ENCODE measurements at places on chromosomes 3 and 15.

GRCh38 chr3:100333970-100334487, 528 bp upstream of the NIT2 start:
- DNase-seq: no peak

DNA sequence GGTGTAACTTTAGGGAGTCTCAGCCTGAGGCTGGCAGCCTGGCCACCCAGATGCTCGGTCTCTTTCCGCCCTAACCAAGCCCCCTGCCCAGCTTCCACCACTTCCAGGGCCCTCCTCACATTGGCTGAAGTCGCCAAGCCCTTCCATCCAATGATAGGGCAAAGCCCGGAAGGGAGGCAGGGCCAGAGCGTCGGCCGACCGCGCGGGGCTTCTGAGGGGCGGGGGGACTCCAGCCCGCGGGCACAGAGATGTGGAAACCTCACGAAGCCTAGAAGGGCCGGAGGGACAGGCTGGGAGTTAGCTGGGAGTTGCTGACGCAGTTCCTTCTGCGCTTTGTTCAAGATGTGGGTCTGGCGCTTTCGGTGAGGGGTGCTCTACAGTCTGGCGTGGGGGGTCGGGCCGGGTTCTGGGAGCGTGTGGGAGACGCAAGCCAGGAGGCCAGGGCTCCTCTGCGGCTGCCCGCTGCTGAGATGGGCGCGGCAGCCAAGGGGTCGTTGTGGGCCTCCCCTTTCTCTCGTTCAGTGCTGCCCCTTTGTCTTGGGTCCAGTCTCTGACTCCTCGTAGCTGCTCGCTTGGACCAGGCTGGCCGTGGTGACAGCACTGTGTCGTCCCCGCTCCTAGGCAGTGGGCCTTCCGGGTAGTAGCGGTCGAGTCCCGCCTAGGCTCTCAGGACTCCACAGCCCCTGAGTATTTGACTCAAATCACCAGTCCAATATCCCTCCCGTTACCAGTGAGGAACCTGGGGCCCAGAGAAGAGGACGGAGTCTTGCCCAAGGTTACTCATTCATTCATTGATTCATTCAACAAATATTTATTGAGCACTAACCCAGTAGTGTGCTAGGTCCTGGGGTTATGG, at the start of gene ZNF660:
TSS of gene ZNF660 (plus strand) at position 319 of the 856 bp plus-strand sequence. CDS start 9,230 bp downstream, outside the sequence.
- no peak for DNase-seq

- no peak for DNase-seq
Observed at GRCh38 chr3:101950985-101951733, 101.8 kb downstream of the NFKBIZ start.

GRCh38 chr15:69154078-69154477, 6.4 kb upstream of the GLCE start:
- no peak for DNase-seq

DNA sequence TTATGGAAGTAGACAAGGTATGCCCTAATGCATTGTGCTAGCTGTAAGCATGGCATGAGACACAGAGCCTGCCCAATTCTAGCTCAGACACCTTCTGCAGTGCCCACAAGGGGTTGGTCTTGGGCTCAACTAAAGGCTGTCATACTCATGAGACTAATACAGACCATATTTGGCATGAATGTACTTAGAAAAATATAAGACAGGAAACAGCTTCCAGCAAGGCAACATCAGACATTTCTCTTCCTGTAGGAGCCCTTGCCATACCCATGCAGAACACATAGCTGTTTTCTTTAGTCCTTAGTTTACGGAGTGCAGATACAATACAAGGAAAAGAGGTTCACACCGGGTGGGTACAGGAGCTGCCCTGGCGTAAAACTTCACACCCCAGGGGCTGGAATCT, 30.5 kb upstream of the NR1I2 start:
- DNase-seq: no peak

DNA sequence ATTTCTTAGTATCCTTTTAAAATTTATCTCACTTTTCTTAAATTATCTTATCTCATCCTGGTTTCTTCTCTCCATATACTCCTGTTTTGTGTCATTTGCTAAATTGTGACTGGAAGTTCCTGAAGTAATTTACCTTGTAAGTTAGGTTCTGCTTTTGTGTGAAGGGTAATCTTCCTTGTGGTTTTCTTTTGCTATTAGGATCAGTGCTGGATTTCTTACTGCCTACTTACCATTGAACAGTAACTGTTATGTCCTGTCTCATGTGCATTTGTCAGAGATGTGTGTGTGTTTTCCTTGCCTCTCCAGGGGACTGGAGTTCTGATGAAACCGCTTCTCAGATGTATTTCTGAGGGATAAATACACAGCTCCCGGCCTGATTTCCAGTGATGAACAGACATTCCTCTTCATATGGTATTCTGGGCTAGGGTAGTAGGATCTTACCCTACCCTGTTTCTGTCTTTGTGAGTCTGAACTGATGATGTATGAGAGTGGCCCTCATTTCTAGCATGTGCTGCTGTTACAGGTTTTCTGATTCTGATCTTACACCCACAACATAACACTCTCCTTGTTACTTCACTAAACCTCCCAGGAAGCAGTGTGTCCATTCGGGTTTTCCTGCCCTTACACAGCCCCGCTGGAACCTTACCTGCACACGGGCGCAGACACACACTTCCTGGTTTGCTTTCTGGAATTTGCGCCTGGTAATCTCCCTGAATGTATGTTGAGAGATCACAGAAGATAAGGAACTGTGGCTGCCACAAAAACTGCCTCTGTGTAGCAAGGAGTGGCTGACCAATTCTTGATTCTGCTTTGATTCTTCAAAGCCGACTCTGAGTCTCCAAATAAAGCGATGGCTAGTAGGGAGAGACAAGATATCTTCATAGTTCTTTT, 14.7 kb downstream of the PAK2 start:
- no peak for DNase-seq

- DNase-seq: no peak
Observed at GRCh38 chr3:55226696-55227095, 260.4 kb downstream of the WNT5A start.

GRCh38 chr3:8197384-8197783, 304.2 kb upstream of the LMCD1 start:
- no peak for DNase-seq

GRCh38 chr3:177481329-177481728, 284.0 kb upstream of the TBL1XR1 start:
- peak; percentile 45 for DNase-seq

- no peak for DNase-seq
Observed at GRCh38 chr3:107956991-107957900, 133.6 kb downstream of the CD47 start.

DNA sequence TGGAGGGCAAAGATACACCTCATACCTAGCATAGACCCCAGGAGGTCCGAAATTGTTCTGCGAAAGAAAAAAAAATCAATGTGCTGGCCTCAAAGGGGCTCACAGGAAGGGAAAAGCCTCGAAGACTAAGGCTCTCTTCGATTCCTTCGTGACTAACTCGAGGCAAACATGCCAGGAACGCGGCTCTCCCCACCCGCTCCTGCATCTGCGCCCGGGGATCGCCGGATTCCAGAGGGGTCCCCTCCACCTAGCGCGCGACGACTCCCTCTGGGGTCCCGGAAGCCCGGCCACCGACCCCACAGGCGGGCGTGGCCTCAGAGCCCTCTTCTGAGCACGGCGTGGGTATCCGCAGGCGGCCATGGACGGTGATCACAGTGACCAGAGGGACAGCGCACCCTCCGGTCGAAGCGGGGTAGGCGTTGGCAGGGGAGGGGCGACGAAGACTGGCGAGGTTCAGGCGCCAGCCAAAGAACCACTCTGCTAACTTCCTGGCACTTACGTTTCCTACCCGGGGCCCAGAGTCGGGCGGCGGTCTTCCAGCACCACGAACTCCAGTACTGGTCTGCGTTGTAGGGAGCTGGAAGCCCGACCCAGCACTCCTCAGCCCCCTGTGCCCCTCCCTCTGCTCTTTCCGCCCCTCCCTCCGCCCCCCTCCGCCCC, 515 bp upstream of the EIF3J start:
- peak; percentile 89 for DNase-seq

- DNase-seq: peak; percentile 42
Observed at GRCh38 chr15:45187894-45188830, at the start of gene SHF. SHF (minus strand) TSS chr15:45187966; CDS start chr15:45187951, 15 bp downstream.

DNA sequence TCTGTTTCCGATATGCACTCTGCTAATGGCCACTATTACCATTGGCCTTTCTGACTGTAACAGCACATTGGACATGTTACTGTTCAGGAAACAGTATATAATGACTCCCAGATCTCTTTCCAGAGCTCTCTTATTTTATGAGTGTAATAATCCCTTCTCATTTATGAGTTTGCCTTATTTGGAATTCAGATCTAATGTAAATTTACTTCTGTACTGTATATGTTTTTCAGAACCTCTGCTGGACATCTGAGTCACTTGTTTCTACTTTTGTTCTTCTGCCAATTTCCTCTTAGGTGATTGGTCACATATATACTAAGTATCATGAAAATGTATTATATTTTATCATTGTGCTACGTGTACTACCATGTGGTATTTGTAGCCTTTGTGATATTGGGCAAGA, 30.5 kb downstream of the RSRC1 start:
- DNase-seq: no peak

GRCh38 chr15:90419206-90419605, 31.2 kb downstream of the IQGAP1 start:
- DNase-seq: no peak

DNA sequence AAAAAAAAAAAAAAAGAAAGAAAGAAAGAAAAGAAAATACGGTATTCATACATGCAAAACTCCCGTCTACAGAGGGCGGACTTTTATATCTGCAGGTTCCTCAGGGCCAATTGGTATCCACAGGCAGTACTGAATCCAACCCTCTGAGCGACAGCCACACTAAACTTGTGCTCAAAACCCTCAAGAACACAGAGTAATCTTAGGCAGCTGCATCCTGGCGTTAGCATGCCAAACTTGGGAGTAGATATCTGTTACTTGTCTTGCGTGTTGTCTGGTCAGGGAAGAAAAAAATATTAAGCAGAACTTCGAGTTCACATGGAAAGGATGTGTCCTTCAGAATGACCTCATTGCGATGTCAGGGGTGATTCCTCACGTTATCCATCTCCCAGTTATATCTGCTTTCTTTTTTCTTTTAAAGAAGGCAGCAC, 12.8 kb downstream of the SNAP23 start:
- DNase-seq: peak; percentile 37

- no peak for DNase-seq
Observed at GRCh38 chr3:112740835-112741234, 99.9 kb upstream of the CCDC80 start.

DNA sequence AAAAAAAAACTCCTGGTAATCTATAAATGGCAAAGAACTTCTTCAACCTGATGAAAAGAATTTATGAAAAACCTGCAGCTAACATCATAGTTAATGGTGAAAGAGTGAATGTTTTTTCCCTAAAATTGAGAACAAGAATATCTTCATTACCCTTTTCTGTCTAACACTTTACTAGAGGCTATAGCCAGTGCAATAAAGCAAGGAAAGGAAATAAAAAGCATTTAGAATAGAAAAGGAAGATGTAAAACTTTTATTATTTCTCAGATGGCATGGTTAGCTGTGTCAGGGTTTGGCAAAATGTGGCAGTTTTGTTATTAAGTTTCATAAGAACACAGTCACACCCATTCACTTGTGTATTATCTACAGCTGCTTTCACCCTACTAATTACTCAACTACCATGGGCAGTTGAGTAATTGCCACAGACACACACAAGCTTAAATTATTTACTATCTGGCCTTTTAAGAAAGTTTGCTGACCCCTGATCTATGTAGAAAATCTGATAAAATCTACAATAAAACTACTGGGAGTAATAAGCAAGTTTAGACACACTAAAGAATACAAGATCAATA, 465.1 kb downstream of the MAGI1 start:
- DNase-seq: no peak

GRCh38 chr15:87732976-87733375, 523.6 kb downstream of the NTRK3 start:
- DNase-seq: no peak

GRCh38 chr15:78370013-78370412, 29.9 kb downstream of the CRABP1 start:
- DNase-seq: no peak

DNA sequence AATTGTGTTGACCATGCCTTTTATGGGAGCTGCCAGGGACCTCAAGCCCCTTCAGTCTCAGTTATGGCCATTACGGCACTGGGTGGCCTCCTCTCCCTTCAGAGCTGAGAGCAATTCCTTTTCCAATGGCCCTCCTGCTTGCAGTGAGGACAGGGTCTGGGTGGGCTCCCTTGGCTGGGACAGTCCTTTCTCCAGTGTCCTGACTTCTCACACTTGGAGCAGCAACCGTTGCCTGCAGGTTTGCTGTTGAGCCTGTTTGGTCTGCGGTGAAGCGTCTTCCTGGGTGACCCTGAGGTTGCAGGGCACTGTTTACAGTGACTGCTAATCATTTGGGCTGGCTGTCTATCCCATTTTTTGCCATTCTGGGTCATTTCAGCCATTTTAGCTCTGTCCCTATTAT, 3.5 kb upstream of the CCDC80 start:
- no peak for DNase-seq

DNA sequence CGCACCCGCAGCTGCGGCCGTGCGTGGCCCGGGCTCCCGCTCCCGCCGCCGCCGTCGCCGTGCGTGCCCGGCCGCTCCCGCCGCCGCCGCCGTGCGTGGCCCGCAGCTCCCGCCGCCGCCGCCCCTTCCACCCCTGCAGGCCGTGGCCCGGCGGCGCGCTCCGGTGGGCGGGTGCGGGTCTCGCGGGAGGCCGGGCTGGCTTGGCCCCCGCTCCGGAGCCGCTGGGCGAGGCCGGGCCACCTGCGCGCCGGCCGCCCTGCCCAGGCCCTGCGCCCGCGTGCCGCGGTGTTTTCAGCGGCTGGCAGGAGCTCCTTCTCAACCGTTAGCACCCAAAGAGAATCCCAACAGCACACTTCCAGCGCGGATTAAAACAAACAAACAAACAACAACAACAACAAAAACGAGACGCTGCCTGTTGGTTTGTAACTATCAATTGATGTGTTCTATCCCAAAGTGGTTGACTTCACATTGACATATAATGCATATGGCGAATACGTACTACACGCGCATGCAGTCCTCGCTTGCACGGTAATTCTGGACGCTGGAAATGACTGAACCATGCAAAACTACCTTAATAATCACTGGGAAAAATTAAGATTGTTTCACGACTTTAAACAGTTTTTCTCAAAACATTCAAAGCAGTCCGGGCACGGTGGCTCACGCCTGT, 113.7 kb upstream of the GOLGA8J start:
- no peak for DNase-seq

DNA sequence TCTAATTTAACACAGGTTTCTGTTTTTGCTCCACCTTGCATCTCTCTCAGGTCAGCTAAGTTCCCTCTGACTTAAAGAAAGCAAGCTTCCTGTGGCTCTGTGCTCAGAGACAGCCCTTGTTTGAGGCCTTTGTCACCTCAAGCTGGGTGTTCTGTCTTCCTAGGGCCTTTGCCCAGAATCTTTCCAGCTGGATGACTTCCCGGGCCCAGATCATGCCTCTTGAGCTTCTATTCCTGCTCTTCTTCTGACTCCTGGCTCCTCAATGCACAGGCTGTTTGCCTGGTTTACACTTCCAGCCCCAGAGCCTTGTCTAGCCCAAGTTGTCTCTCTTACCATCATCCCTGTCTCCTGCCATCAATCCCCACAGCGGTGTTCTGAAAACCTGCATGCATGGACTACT, 300.6 kb downstream of the VPS13C start:
- no peak for DNase-seq

GRCh38 chr3:190192739-190193138, 72.0 kb upstream of the P3H2 start:
- no peak for DNase-seq

Measured in hematopoietic multipotent progenitor cell (in vitro differentiated cells).